Stimulated activated CD4-positive, alpha-beta T cell treated with anti-CD3 and anti-CD28 coated beads, Interleukin-12 subunit alpha, Interleukin-12 subunit beta, amount 100 ng/mL, for 48 hours (primary cell): ENCODE measurements at places on chromosomes 1 and 21.

- no peak for DNase-seq
These were observed 87.1 kb upstream of the DISP3 start for GRCh38 chr1:11391886-11392285.

DNA sequence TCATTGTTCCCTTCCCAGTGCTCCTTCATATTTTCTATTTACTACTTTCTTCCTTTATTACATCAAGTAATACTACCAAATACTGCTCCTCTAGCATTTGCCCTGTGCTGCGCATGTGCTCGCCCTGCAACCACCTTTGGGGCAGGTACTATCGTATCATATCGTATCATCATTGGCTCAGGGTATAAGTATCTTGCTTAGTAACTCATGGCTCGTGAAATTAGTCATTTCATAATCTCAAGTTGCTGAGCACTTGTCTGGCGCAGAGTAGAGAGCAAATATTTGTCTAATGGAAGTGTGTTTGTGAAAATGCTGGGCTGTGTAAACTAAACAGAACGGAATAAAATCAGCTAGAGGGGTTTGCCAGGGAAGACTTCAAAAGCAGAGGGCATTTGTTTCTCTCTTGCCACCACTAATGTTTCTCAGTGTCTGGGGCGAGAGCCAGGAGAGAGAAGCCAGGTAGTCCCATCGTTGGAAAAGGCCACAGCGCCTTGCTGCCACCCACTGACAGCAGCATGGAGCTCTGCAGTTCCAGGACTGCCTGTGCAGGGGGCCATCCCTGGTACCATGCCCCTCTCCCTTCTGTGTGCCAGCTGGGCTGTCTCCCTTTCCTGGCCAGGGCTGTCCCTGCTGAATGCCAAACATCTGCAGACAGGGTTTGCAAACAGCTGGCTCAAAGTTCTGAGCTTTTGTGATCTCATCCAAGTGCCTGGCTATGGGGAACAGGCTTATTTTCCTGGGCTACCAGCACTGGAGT lies 20.0 kb upstream of the CPT2 start:
- DNase-seq: no peak

DNA sequence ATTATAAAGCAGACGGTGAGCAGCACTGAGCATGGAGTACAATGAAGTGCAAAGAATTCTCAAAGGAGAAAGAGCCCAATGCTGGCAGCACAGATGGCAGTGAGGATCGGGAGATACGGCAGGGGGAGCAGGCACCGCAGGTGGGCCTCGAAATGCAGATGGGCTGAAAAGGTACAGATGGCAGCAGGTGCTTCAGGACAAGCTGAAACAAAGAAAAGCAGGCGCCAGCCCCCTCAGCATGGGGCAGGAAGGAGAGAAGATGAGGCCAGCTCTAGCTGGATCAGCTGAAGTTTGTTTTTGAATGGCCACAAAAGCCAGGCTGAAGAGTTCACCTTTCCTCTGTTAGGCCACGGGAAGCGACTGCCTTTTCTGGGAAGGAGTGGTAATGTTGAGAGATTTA lies 7.7 kb downstream of the CFAP298 start:
- DNase-seq: no peak

DNA sequence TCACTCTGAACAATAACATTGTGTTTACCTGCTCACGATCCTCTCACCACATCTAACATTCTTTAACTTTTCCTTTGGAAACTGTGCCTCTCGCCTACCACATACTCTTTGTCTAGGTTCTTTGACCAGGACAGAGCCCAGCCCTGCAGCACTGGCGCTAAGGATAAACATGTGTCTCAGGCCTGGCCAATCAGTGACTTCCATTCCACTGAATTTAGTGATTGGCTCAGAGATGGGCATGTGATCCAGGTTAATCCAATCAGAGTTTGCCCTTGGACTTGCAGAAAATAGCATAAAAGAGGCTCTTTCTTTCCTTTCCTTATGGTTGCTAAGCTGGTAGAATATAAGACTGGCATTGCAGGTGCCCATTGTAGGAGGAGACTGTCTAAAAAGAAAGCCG lies 605.7 kb downstream of the MATN1 start:
- no peak for DNase-seq

GRCh38 chr21:43270800-43271301 lies 102.0 kb downstream of the CRYAA start:
- DNase-seq: no peak

GRCh38 chr1:200333329-200333728 lies 76.5 kb downstream of the ZNF281 start:
- no peak for DNase-seq

GRCh38 chr1:109896681-109897080 lies 14.0 kb upstream of the CSF1 start:
- DNase-seq: no peak

- DNase-seq: no peak
These were observed 86.5 kb upstream of the KCNJ15 start for GRCh38 chr21:38170283-38170682.
